Activated naive CD8-positive, alpha-beta T cell treated with anti-CD3 and anti-CD28 coated beads, Interleukin-2, amount 50 U/mL, for 16 hours (primary cell): ENCODE measurements at places on chromosomes 6 and 20.

GRCh38 chr6:38943964-38944363 lies 104.6 kb upstream of the GLP1R start:
- DNase-seq: no peak

- DNase-seq: no peak
Observed at GRCh38 chr6:15969236-15969778, 159.6 kb upstream of the MYLIP start.

GRCh38 chr6:135937106-135937505 lies 85.6 kb downstream of the PDE7B start:
- DNase-seq: no peak

DNA sequence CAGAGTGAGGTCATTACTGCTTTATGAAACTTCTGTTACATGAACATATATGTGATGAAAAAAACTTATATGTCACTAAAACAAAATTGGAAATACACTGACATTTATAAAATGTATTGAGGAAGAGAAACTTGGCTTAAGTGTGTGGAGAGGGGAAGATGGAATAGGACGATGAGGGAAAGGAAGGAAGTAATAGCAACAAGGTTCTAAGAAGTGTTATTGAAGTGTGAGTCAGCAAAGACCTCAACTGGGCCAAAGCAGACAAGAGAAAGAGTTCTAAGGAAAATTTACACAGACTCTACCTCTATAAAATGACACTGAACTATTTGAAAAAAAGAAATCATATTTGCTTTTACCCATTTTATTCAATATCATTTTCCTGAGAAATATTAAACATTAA lies 38.3 kb downstream of the SNX3 start:
- no peak for DNase-seq

GRCh38 chr6:33702345-33702977 lies 9.0 kb downstream of the UQCC2 start:
- no peak for DNase-seq

DNA sequence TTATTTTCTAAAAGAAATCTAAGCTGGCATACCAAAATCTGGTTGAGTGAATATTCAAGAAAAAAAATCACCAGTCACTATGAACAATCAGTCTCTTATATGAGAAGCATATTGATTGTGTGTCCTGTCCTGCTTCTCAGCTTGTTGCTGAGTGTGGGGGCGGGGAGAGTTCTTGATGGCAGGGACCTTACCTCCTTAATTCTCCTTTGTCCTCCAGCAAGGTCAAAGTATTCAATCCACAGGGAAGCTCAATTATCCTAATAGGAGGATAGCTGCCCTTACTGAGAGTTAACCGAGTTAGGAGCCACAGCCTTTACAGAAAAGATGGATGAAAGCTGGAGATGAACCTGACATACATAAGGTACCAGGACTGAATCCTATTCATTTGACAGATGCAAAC lies 154.0 kb downstream of the LY86 start:
- DNase-seq: no peak
